ENCODE measurements at places on chromosomes 6 and 20.

GRCh38 chr20:15673206-15673605, 900.0 kb downstream of the KIF16B start:
- DNase-seq: no peak

- DNase-seq: no peak
Observed at GRCh38 chr6:190596-191395, 101.5 kb upstream of the DUSP22 start.

DNA sequence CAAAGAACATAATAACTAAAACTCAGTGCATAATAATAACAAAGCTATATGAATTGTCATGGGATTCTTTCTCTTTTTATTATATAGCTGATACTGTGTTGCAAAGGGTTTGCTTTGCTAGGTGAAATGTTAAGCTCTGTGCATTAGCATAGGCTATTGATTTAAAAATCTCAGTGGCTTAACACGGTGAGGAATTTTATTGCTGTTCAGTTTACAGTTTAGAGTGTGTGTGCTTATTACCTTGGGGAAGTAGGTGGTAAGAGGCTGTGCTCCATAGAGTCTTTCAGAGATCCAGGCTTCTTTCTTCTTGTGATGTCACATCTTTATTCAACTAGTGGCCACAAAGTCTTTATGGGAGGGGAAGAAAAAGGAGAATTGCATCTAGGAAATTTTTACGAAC, 55.7 kb downstream of the LRRC1 start:
- DNase-seq: no peak

GRCh38 chr6:45951321-45952167, 64.1 kb downstream of the CLIC5 start:
- no peak for DNase-seq

GRCh38 chr6:148573922-148574321, 172.9 kb upstream of the UST start:
- DNase-seq: no peak

DNA sequence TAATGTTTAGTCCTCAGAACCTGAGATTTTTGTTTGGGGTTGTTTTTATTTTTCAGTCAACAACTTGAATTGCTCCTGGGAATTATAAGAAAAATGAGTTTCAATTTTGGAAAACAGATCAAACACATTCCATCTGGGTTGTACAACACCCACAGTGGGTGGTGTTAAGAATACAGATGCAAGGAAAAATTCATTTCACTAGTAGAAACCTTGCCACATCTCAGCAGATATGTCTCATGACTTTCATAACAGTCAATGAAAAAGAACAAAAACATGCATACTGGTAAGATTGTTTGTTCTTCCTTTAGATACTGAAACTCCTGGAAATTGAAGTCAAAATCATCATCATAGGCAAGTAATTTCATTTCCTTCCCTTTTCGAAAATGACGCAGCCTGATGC, 78.9 kb downstream of the MOXD1 start:
- DNase-seq: no peak

GRCh38 chr20:58213121-58213520, 15.3 kb downstream of the ANKRD60 start:
- no peak for DNase-seq

GRCh38 chr20:57529160-57529585, 4.2 kb upstream of the CTCFL start:
- no peak for DNase-seq

- DNase-seq: no peak
Observed at GRCh38 chr6:111030008-111031007, 48.5 kb downstream of the RPF2 start.

DNA sequence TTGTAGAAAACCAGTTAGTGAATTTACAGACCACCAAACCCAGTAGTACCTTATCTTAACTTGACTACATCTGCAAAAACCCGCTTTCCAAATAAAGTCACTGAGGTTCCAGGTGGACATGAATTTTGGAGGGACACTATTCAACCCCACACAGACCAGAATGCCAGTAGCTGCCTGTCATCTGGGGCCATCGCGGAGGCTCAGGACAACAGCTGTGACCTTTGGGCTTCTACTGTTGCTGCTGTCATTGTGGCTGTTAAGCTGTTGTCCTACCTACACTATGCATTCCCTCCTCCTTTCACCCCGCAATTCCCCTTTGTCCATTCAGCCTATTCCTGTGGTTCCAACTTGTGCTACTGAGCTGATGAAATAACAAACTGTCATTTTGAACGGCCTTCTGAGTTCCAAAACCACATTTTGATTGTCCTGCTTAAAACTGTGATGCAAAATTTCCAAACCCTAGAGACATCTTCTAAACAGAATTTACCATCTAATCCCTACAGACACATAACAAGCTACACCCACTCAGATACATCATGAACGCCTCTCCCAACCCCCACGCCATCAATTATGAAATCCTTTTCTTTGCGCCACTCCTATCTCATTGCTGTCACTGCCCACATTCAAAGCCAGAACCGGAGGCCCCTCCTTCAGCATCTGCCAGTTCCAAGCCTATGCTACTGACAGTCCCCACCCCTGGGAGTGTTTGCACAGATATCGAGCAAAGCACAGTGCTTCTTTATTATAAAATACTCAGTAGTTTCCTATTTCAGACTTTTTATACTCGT, 125.0 kb downstream of the C6orf118 start:
- DNase-seq: no peak

GRCh38 chr6:32183483-32184083, 470 bp downstream of the AGER start:
- no peak for DNase-seq

GRCh38 chr6:28380381-28380780, 19.2 kb downstream of the ZSCAN12 start:
- DNase-seq: no peak

DNA sequence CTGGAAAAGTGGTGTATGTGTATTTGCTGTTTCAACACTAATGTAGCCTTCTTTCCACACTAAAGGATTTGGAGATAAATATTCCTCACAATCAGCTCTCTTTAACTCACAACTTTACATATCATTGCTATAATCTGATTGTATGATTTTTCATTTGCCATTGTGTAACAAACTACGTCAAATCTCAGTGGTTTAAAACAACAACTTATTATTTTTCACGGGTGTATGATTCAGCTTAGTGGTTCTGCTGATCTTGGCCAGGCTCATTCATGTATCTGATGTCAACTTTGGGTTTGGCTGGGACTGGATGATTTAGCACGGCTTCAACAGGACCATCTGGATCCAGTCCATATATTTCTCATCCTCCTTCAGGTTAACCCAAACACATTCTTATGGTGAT, 55.4 kb upstream of the TMX4 start:
- DNase-seq: no peak

GRCh38 chr20:24745206-24745605, 203.9 kb upstream of the CST7 start:
- DNase-seq: no peak

GRCh38 chr6:73803562-73804241, 107.7 kb downstream of the CD109 start:
- no peak for DNase-seq

DNA sequence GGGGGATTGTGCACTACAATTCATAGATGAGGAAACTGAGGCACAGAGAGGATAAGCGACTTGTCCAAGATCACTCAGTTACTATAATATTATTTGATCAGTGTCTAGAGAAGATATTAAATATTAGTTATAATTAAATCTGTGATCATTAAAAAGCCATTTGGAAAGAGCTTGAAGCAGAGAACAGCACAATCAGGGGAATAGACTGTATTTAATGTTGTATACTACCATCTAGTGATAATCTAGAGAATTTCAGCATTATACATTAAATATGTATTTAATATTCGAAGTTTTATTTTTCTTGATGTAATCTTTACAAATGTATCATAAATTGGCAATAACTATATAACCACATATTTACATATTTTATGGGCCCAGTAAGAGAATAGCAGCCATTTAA, 20.1 kb upstream of the MTCL3 start:
- no peak for DNase-seq

DNA sequence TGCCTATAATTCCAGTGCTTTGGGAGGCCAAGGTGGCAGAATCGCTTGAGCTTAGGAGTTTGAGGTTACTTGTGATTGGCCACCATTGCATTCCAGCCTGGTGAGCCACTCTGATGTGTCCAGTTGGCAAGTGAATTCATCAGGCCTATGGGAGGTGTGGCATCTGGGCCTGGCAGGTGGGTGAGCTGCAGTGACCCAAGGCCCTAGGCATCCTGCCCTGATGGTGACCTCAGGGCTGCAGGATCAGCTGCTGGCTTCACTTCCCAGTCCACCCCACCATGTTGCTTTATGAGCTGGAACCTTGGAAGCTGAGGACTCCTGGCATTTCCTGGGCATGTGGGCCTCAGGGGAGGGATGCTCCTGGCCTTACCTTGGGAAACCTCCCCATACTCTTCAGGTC, 20.5 kb downstream of the RSPH9 start:
- no peak for DNase-seq

- DNase-seq: no peak
Observed at GRCh38 chr6:167092672-167093339, 30.1 kb upstream of the CCR6 start.

- DNase-seq: no peak
Observed at GRCh38 chr6:154995254-154996015, at the start of gene TIAM2. TSS of gene TIAM2 (plus strand) at chr6:154995315. CDS start at chr6:155129224, 133,909 bp downstream.

- no peak for DNase-seq
Observed at GRCh38 chr6:52531396-52531795, 45.5 kb downstream of the TRAM2 start.

DNA sequence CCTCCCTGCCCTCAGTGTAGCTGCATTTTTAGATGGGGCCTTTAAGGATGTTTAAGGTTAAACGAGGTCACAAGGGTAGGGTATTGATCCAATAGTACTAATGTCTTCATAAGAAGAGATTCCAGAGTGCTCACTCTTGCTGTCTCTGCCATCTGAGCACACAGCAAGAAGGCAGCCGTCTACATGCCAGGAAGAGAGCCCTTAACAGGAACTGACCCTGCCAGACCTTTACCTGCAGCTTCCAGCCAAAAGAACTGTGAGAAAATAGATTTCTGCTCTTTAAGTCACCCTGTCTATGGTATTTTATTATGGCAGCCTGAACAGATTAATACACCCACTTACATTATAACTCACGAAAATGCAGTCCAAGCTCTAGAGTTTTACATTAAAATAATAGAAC, 685.3 kb upstream of the MARCKS start:
- no peak for DNase-seq

GRCh38 chr20:9574776-9575175, 60.4 kb downstream of the LAMP5 start:
- DNase-seq: no peak

GRCh38 chr6:82251942-82252341, 4.4 kb upstream of the IBTK start:
- DNase-seq: no peak
